ENCODE measurements at places on chromosomes 16 and 17. TPM values are rescaled to one million over a fixed set of nuclear protein-coding genes. Genes with fewer than 3 reads are reported as not detected.

TEKT1 gene
- not detected for total RNA-seq

ANKRD11 gene
- total RNA-seq = 34.0 TPM

TBC1D16 gene
- total RNA-seq = 22.6 TPM

CTRB1 gene
- total RNA-seq = 0.75 TPM

USP31 gene
- total RNA-seq = 5.0 TPM

KRT33B gene
- total RNA-seq = 0.09 TPM

SLC13A5 gene
- total RNA-seq = 0.04 TPM

IL21R gene
- 0.04 TPM for total RNA-seq

GGT6 gene
- 0.04 TPM for total RNA-seq

TNP2 gene
- total RNA-seq = not detected

DNA sequence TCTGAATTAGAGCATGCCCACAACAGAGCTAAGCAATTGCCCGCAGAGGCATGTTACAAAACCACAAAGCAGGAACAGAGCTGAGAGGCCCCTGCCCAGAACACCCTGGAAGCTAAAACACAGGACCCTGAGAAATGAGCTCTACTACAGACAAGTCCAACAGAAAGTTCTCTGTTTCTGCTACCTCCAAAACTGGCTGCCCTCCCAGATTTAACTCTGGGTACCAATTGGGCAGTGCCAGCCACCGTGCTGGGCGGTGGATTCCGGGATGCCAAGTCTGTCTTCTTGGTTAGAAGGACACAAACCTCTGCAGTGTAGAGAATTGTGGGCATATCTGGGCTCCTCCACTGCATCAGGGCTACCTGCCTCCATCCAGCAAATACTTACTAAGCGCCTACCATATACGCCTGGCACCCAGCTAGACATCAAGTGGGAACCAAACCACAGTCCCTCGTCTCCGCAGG lies 1.0 kb downstream of the CMTM4 start:
- DNase-seq = no peak

DNA sequence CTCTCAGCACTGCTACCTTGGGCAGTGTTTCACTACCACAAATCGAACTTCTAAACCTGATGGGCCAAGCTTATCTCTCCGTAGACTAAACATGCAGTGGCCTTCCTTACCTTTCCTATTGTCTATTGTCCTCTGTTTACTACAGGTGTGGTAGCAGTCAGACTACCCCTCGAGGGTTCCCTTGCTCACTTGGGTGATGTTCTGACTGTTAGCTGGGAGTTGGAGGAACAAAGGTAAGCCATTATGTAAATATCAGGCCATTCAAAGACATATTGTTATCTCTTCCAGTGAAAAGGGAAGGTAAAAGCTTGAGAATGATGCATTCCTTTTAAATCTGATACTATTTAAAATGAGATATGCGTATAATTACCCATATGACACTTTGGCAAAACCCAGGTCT lies 828.3 kb upstream of the EEF2KMT start:
- no peak for DNase-seq

GRCh38 chr17:51700011-51700760 lies 439.8 kb downstream of the UTP18 start:
- no peak for DNase-seq

GRCh38 chr16:586645-587590 lies 2.9 kb upstream of the RAB40C start:
- DNase-seq = no peak

DNA sequence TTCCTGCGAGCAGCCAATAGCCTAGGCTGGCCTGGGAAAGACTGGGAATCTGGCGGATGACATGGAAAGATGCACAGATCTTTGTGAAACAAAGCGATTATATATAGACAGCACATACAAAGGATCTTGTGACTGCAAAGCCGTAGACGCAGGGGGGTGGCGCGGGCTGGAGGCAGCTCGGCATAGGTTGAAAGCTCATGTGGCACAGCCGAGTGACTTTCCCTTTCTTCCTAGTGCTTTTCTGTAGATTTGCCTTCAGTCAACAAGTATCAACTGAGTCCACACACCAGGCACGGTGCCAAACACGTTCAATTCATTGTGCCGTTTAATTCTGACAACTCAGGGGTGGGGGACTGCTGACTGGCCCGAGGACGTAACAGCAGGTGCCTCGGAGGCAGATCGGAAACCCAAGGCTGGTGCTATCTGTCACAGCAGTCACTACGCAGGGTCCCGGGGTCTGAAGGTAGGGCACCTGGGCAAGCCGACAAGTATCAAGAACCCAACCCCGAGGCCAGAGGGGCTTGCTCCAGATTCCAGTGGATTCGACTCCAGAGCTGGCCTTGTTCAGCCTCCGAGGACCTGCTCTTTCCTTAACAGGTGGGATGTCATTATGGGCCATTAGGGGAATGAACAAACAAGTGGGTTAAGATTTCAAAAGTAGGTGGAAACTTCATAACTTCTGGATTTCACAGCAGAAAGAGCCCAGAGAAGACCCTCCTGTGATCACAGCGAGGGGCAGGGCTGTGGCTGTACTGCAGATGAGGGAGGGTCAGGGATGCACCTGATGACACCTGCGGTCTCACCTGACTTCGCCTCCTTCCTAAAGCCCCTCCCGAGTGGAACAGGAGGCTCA lies 5.9 kb downstream of the PAM16 start:
- DNase-seq = no peak

- DNase-seq = peak; percentile 76
Observed at GRCh38 chr17:79391376-79392233, 219.2 kb downstream of the RBFOX3 start.

DNA sequence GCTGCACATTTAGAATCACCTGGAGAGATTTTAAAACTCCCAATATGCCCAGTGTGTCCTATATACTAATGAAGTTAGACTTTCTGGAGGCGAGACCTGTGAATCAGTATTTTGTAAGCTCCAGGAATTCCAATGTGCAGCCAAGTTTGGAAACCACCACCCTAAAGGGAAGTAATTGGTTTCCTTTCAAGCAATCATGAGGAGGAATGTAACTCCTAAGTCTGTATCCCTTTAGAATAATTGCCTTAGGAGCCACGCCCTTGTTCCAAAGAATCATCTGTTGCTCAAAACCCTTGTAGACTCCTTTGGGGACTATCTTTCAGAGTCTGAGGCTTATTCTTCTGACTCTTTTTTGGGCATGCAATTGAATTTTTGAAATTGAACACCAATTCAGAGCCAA lies 84.4 kb downstream of the DNAH9 start:
- DNase-seq = peak; percentile 13

DNA sequence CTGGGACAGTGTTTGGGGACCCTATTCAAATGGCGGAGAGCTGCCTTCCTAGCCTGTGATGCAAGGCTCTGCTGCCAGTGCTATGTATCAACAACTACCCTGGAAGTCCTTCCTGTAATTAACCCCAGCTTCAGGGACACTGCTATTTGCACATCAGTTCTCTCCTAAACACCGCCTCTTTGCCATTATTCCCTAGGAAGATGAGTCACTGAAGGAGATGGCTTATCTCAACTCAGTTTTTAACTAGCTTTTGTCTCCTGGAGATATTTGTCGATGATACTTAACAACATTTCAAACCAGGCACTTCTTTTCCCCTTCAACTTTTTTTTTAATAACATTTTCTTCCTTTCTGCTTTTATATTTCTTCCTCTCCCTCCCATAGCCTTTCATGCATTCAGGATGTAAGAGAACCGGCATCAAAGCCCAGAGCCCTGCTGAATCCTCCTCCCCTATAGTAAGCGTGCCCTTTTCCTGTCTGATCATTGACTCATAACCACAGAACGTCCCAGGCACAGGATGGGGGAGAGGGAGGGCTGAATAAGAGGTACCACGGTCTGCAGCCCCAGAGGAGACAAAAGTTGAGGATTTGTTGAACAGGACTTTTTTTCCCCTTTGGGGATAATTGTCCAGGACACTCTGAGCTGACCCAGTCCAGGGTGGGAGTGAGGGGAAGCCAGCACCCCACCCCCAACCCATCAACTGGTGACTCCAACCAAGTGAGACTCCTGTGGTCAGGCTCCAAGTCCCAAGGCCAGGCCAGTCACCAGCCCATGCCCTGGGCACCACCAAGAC lies 387.8 kb upstream of the SALL1 start:
- DNase-seq = no peak

GRCh38 chr17:8225813-8226535 lies 15.6 kb upstream of the AURKB start:
- DNase-seq = peak; percentile 70

DNA sequence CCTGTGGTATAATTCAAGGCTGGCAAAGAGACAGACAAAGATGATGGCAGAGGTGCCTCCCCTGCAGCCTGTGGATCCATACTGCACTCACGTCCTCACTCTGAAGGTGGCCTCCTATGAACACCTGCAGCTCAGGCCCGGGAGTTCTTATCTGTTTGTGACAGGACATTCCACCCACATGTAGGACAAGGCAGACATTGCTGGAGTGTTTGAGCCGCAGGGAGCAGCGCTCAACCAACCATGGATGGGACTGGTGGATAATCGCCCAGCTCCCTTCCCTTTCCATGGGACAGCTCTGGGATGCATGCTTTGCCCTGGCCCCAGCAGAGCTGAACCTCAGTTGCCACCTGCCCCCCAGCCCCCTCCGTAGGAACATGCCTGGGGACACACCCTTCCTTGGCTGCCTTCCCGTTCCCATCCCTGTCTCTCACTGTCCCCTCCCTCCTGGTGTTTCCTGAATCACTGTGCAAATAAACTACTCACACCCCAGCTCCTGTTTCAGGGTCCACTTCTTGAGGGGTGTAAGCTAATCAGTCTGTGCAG lies 22.2 kb downstream of the ITPRIPL2 start:
- no peak for DNase-seq

GRCh38 chr17:79082311-79083190 lies 7.9 kb downstream of the ENGASE start:
- no peak for DNase-seq

DNA sequence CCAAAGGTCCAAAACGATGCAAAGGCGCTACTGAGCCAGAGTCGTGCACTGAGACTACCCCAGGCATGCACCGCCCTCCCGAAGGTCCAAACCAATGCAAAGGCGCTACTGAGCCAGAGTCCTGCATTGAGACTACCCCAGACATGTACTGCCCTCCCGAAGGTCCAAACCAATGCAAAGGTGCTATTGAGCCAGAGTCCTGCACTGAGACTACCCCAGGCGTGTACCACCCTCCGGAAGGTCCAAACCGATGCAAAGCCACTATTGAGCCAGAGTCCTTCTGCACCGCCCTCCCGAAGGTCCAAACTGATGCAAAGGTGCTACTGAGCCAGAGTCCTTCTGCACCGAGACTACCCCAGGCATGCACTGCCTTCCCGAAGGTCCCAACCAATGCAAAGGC lies 27.1 kb downstream of the SLC43A2 start:
- no peak for DNase-seq

GRCh38 chr17:55833306-55833705 lies 82.5 kb downstream of the PCTP start:
- no peak for DNase-seq

DNA sequence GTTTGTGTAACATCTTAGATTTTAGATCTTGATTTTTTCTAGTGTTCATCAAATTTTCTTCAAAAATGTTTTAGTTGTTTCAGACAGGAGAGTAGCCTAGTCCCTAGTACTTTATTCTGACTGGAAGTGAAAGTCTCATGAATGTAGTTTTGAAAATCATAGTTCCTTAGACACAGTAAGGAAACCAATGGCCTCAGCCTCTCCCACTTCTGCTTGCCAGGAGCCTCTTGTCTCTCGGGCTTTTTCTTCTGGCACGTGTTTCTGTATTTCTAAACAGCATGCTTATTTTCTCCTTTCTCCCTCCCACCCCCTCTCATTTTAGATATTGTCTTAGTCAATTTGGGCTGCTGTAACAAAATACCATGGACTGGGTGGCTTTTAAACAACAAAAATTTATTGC lies 9.8 kb downstream of the SLFN5 start:
- DNase-seq = peak; percentile 59

GRCh38 chr17:68289936-68290267 lies 1.0 kb downstream of the SLC16A6 start:
- DNase-seq = no peak

DNA sequence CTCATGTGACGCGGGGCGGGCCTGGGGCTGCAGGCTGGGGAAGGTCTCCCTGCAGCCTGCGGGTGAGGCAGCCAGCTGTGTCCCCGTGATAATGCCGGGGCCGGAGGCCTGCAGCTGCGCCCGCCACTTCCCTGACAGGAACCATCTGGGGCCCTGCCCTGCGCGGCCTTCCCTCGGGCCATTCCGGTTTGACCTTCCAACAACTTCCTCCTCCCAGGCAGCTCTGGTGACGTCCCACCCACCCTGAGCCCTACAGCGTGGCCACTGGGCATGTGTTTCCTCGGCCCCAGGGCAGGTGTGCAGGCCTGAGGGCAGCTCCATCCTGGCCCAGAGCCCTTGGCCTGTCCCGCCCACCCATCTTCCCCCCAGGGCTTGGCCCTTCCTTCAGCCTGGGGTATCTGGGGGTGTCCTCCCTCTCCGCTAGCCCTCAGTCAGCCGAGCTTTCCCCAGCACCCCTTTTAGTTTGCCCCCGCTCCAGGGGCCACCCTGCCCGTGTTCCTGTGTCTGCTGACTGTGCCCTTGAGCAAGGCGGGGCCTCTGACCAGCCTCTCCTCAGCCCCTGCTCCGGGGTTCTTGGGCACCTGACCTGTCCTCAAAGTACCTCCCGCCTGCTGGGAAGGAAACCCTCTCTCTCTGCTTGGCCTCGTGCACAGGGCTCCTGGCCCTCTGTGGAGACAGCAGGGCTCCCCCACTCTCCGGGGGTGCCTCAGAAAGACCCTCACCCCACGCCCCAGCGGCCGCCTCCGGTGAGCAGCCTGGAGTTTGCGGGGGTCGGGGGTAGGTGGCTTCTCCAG lies at the start of gene CBFA2T3:
Gene CBFA2T3 (minus strand): TSS at position 190 of the 794 bp plus-strand sequence. CDS start 400 bp downstream, outside the sequence.
- peak; percentile 87 for DNase-seq

GRCh38 chr17:31224366-31224765 lies 72.7 kb downstream of the OMG start:
- DNase-seq = no peak

DNA sequence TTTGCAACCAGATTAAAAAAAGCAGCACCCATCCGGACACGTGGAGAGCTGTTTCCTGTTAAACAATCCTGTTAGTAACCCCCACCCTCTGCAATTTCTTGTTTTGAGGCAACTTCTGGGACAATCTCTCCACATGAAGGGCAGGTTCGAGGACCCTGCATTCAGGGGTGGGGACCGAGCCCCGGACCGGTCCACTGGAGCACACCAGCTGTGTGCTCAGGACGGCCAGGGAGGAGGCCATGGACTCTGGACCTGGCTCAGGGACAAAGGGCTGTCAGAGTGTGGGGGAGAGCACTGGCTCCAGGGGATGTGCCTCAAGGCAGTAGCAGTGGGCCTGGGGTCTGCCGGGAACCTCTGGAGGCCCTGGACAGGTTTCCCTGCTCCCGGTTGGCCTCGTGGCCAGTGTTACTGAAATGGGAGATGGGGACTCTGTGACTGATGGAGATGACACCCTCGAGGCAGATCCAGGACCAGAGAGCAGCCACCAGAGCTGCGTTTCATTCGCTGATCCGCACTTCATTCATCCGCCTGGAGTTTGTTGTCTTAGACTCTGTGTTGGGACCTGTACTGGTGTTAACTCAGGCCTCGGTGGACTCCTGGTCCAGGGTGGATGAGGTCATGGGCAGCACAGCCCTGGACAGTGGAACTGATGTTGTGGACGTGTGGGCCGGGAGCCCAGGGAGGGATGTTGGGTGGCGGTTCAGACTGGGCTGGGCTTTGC lies 2.9 kb upstream of the CPNE7 start:
- no peak for DNase-seq

GRCh38 chr16:88064889-88065746 lies 113.9 kb downstream of the BANP start:
- no peak for DNase-seq

All from muscle of leg (tissue), 16 donors.